ENCODE measurements at places on chromosomes 2 and 18. TPM values are rescaled to one million over a fixed set of nuclear protein-coding genes. Genes with fewer than 3 reads are reported as not detected.

C2orf80 gene
- not detected for total RNA-seq

PDCD1 gene
- total RNA-seq, result not detected

OTOF gene
- total RNA-seq, result not detected

MYO1B gene
- 37.0 TPM for total RNA-seq

DNA sequence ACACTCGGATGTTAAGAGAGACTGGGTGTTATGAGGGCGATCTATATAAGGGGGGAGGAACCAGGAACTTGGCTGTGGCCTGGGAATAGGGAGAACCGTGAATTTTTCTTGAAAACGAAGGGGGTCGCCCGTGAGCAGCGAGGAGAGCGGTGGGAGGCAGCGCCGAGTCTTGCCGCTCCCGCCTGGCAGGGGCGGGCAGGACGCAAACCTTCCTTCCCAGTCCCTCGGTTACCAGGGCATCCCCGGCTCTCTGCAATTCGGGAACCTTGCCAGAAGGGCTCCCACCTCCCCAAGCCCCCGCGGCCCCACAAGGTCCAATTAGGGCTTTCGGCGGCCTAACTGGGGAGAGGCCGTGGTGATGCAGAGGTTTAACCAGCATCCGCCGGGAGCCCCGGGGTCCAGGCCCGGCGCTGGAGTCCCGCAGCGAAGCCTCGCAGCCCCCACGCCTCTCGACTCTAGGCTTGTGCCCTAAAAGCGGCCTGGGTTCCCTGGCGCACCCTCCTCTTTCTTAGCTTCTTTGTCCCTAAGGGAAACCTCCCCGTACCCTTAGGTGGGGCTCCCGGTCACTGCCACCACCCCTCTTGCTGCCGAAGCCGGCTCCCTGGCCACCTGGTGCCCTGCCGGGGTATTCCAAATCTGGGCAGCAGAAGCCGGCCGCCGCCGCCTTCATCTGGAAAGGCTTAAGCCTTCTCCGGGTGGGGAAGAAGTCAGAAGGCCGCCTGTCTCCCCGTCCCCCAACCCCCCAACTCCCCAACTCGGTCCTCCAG, 680 bp upstream of the FHOD3 start:
- peak; percentile 36 for DNase-seq

DNA sequence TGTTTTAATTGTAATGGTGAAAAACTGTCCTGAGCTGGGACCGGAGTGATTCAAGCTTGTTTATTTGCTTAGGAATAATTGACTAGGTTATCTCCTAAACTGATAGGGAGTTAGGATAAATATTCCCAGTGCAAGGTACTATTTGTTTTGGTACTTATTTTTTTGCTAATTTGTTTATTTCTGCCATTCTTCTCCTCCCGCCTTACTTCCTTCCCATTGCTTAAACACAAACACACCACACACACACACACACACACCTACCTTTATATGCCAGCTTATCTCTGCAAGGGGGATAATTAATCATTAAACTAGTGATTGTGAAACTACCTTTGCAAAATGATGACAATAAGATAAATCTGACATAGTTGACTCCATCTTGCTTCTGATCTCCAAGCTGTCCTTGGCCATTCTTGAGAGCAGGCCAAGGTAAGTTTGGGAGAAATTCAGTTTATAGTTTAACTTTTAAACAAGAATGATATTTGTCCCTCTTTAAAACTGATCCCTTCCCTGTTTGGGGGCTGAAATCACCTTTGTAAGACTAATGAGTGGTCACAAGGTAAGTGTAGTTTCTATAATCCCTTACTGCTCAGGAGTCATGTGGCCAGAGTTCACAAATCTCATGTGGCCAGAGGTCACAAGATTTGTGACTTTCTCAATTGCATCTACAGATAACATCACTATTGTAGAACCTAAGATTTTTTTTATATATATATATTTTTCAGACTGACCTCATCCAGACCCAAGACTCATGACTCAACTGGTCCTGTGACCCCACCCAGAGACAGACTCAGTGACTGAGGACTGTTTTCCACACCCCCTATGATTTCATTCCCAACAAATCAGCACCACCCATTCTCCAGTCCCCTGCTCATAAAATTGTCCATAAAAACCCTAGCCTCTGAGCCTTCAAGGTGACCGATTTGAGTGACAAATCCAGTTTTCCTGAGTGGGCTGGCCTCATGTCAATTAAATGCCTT, 83.1 kb upstream of the LRRTM4 start:
- no peak for DNase-seq

DNA sequence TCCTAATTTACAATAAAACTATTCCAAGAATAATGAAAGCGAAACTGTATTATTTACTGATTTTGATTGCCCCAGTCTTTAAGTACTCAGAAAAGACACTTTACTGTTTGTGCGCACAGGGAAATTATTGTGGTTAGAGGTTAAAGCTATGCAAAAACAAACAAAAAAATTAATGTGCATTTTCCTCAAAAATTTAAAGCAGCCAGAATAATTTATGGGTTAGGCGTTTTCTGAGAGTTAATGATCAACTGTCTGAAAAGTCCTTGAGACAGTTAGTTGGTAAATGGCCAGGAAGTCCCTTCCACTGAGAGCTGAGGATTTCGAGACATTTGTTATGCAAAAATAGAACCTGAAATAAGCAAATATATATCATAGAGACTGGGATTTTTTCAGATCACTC, 143.3 kb downstream of the IRS1 start:
- no peak for DNase-seq

DNA sequence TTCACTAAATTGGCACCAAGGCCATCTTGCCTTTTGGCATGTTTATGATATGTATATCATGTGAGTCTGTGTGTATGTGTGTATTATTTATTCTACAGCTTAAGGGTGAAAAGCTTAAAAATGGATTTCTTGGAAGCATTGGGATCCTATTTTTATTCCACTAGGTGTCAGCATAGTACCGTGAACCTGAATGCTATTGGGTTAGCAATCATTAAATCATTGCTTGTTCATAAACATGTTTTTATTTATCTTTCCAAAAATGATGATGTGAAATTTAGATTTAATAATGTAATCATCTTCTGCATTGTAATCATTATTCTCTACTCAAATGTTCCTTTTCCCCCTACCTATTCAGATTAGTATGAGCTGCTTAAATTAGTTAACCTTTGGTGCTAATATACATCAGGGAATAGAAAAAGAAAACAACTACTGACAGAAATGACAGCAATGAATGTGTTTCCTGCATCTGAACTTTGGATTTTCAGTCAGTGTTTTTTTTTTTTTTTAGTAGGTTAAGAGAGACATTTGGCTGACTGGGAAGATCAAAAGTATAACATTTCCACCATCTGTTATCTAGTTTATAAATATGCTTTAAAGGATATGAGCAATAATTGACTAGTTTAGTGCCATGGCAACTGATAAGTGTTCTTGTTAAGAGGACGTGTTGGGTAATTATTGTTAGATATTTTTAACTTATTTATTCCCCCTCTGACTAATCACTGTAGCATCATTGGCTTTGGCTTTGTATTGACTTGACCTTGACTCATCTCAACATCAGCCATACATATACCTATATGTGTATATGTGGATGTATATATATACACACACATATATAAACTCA, 14.1 kb upstream of the ZSWIM2 start:
- no peak for DNase-seq

DNA sequence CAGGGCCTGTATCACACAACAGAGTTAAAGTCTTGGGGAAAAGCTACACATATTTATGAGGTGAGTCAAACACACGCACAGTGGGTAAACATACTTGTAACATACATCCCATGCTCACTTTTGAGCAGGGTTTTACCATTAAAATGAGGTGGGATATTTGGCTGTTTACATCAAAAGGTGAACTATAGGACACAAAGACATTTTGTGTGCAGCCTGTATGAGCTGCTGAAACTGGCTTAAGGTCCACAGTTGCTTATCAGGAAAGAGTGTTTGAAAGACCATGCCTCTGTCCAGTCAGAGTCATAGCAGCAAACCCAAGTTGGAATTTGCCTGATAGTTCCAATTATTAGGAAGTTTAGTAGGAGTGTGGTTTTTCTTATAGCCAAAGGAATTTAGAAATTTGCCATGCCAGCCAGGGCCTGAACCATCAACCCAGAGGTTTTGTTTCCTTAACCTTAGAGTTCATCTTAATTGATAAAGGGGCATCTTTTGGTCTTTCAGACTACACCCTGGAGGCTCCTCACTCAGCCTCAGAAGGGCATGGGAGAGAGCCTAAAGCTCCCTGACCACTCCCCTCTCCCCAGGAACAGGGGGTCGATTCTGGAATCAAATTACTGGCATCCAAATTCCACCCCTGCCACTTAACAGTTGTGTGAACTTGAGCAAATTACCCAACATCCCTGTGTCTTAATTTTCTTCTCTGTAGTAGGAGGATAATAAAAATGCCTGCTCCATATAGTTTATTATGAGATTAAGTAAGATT, 29.9 kb upstream of the L3MBTL4 start:
- no peak for DNase-seq

GRCh38 chr2:25281522-25281921, 60.2 kb downstream of the DNMT3A start:
- no peak for DNase-seq

DNA sequence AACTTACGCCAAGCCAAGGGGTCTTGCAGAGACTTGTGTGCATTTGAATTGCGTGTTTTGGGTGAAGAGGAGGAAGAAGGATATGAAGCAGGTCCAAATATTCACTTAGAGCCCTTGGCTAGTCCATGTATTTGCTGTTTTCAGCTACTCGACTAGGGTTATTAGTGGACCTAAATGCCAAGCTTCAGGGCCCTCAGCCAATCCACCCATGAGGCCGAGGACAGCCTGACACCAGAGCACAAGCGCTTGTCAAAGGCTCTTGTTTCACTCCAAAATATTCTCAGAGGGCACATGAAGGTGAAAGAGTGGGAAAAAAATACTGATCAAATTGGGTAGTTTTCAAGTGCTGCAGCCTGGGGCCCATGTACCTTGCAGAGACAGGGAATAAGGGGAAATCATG, 174.8 kb upstream of the ACAA2 start:
- no peak for DNase-seq

GRCh38 chr2:209642146-209642820, 129.3 kb upstream of the UNC80 start:
- DNase-seq, result no peak
